ENCODE measurements at places on chromosomes 16 and 17.

GRCh38 chr16:17515421-17516210 is 44.9 kb upstream of the XYLT1 start:
- no peak for DNase-seq

- no peak for DNase-seq
Observed at GRCh38 chr17:63998721-63999679, 849 bp downstream of the PRR29 start.

- no peak for DNase-seq
Observed at GRCh38 chr16:56985288-56985961, 3.9 kb upstream of the NLRC5 start.

- DNase-seq: no peak
Observed at GRCh38 chr17:80971704-80972304, 19.8 kb upstream of the CHMP6 start.

DNA sequence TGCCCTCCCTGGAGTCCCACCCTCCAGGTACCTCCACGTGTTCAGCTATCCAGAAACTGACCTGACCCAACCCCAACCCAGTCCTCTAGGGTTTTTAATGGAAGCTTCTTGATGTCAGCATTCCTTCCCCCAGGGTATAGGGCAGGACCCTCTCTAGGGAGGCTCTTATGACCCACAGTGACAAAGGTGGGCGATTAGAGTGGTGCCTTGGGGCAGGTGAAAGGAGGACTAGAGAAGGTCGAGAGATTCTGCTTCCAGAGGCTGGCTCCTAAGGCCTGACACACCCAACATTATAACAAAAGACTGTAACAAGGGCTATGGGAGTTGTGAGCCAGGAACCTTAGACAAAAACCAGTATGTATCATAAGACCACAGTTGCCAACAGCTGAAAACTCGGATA is 17.2 kb downstream of the COX11 start:
- DNase-seq: no peak

GRCh38 chr16:49937886-49938285 is 82.0 kb upstream of the ZNF423 start:
- no peak for DNase-seq

- no peak for DNase-seq
Observed at GRCh38 chr16:24953306-24953705, 61.9 kb downstream of the ARHGAP17 start.

GRCh38 chr16:24896439-24896838 is 50.7 kb downstream of the SLC5A11 start:
- DNase-seq: no peak

DNA sequence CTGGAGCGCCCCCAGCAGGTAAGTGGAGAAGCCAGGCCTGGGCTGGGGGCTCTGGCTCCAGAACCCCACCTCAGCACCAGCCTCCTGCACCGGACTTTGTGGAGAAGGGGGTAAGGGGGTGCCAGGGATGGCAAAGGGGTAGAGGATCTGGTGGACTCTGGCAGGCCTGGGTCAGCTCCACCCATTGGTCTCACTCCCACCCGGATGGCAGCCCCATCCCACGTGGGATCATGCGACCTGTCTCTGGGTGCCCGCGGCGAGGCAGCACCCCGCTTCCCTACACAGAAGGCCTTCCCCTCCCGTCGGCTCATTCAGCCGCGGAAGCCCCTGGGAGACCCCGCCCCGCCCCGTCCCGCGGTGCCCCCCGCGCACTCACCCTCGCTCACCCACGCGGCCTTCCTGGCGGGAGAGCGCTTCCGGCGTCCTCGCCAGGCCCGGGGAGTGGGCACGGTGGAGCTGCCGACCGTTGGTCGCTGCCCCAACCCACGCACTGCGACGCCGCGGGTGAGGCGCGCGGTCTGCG is 498 bp upstream of the PLEKHG4 start:
- no peak for DNase-seq

GRCh38 chr17:77877646-77878355 is 80.7 kb upstream of the TNRC6C start:
- DNase-seq: no peak

DNA sequence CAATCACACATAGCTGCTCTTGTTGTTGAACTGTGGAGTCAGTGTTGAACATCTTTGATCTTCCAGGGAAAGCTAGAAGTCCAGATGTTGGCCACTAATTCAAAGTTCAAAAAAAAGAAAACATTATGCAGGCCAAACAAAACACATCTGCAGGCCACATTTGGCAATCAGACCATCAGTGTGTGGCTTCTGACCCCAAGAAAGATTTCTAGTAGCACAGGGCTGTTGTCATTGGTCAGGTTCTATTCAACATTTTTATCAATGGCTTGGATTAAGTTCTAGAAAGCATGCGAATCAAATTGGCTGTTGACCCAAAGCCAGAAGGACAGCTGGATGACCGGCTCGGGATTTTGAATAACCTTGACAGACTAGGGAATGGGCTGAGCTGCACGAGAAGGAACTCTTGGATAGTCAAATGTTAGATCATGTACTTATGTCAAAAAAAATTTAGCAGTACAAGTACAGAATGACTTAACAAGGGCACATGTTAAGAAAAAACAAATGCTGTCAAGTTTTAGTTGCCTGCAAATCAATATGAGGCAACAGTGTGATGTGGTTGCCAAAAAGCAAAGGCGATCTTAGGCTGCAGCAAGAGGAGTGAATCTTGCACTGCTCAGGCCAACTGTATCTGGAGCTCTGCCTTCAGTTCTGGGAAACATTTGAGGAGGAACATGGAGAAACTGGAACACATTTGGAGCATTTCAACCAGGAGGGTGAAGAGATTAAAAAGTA is 187.6 kb downstream of the RGS9 start:
- DNase-seq: no peak

GRCh38 chr17:4849011-4849536 is 15.9 kb downstream of the MINK1 start:
- no peak for DNase-seq

GRCh38 chr17:73474370-73474988 is 162.7 kb upstream of the CDC42EP4 start:
- no peak for DNase-seq

- DNase-seq: no peak
Observed at GRCh38 chr16:56277075-56277474, 85.8 kb downstream of the GNAO1 start.

DNA sequence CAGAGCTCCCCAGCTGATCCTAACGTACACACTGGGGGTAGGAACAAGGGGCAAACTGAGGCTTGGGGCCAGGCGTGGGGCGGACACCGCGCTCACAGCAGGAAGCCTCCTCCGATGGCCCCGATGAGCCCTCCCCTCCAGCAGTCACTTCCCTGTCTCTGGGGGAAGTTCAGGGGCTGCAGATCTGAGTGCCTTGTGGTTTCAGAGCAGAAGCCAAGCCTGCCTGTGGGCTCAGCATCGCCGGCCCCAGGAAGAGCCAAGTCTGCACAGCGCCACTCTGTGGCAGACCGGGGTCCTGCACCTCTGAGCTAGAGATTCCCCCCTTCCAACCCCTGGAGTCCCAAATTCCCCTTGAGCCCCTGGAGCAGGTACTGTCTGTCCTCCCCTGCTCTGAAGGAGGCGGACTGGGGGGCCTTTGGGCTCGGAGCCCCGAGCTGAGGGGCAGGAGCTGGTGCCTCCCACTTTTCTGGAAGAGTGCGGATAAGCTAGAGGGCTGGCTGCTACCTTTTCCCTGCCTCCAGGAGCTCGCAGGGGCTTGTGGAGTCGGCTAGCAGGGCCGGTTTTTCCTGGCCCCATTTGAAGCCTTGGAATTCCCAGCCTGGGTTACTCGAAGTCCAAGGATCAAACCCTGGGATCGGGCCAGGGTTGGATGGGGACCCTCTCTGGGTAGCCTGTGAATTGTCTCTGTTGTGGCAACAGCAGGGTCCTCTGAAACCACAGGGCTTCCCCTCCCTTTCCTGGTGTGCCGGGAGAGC is 2.9 kb downstream of the GSE1 start:
- no peak for DNase-seq

GRCh38 chr16:59459806-59460205 is 725.7 kb upstream of the GOT2 start:
- DNase-seq: no peak

DNA sequence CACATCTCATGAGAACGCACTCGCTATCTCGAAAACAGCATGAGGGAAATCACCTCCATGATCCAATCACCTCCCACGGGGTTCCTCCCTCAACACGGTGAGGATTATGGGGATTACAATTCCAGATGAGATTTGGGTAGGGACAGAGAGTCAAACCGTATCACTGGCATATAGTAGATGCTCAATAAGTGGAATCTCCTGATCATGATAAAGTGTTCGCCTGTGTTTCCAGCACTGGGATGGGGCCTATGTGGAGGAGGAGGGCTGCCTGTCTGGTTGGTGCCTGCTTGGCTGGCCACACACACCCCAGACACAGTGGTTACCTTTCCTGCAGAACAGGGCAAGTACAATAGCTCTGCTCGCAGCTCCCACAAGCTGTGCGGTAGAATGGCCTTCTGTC is 6.1 kb upstream of the MGAT5B start:
- DNase-seq: no peak

Data from left renal pelvis (tissue), 4 donors.